ENCODE measurements at places on chromosomes 2 and 18.

GRCh38 chr18:22915337-22915736, 17.8 kb upstream of the RBBP8 start:
- no peak for DNase-seq

DNA sequence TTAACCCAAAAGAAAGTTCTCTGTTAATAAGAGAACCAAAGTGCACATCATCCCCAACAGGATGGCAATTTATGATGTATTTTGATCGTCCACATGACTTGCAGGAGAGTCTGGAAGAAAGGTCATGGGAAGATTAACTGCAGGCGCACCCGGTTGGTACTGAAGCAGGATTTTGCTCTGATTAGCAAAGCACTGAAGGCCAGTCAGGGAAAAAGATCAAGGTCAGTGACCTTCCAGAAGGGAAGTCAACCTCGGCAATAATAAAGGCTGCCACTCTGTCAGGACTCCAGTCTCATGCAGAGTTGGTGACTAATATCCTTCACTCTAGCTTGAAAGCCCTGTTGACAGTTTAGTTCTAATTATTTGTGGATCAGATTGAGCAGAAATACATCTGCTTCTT, 432.7 kb upstream of the RAB12 start:
- DNase-seq: no peak

GRCh38 chr2:32688541-32688940, 60.7 kb downstream of the TTC27 start:
- DNase-seq: peak; percentile 18

GRCh38 chr2:177964892-177965291, 107.7 kb downstream of the PDE11A start:
- no peak for DNase-seq

- DNase-seq: no peak
Observed at GRCh38 chr2:40279001-40279400, 172.9 kb downstream of the SLC8A1 start.

DNA sequence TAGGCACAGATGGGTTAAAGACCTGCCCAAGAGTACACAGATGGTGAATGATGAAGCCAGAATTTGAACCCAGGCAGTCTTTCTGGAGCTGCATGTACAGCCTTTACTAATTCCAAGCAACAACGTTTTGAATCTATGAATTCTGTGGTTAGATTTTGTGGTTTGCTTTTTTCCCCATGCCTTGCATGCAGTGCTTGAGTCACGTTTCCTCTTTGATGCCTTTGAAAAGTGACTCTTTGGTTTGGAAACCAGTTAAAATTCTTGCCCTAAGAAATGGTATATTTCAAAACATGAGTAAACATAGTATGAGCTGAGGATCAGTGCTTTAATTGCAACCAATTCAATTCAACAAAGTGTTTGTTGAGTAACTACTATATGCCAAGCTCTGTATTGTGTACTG, 48.2 kb upstream of the PPM1B start:
- DNase-seq: no peak

DNA sequence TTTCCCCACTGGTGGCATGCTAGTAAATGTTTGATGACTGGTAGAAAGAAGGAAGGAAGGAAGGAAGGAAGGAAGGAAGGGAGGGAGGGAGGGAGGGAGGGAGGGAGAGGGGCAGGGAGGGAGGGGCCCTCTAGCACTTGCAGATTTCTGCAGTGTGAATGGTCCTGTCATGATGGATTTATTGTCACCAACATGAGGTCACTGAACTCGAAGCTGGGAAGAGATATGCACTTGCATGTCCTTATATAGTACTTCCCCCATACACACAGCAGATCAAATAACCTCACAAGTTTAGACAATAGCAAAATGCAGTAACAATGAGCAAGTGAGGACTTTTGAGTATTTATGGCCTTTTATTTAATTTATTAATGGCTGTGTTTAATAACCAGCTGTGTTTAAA, 44.5 kb upstream of the CXCR4 start:
- no peak for DNase-seq

- DNase-seq: no peak
Observed at GRCh38 chr2:100206731-100207255, 64.4 kb upstream of the AFF3 start.

DNA sequence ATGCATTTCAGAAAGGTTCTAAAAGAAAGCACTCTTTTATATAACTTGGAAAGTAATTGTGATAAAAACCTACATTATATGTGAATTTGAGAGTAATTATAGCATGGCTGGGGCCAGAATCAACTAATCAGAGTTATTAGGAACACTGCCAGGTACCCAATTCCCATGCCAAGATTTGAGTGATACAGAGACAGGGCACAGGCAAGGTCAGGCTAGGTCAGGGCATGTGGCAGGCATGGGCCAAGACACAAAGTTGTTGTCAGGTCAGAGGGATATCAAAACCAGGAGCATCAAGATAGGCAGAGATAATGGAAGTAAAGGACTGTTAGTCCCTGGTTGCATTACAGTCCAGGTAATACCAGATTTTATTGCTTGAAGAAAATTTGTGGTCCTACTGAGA, 87.4 kb downstream of the MYO3B start:
- no peak for DNase-seq

- no peak for DNase-seq
Observed at GRCh38 chr2:46644690-46645385, 165.5 kb downstream of the TMEM247 start.

DNA sequence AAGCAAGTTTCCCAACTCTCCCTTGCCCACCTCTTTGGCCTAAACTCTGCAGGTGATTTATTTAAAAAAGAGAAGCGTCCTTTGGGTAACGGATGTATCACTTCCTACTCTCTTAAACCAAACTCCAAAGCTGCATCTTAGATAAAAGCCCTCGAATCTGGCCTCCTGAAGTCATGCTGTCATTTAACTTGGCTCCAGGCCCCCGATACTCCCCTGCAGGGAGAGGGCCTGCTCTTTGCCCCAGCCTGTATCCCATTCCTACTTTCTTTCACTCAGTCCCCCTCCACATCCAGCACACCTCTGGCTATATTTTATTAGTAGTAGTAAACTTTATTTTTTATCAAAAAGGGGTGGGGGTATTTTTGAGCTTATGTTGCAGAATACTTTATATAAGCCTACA, 19.0 kb downstream of the TEKT4 start:
- DNase-seq: no peak

DNA sequence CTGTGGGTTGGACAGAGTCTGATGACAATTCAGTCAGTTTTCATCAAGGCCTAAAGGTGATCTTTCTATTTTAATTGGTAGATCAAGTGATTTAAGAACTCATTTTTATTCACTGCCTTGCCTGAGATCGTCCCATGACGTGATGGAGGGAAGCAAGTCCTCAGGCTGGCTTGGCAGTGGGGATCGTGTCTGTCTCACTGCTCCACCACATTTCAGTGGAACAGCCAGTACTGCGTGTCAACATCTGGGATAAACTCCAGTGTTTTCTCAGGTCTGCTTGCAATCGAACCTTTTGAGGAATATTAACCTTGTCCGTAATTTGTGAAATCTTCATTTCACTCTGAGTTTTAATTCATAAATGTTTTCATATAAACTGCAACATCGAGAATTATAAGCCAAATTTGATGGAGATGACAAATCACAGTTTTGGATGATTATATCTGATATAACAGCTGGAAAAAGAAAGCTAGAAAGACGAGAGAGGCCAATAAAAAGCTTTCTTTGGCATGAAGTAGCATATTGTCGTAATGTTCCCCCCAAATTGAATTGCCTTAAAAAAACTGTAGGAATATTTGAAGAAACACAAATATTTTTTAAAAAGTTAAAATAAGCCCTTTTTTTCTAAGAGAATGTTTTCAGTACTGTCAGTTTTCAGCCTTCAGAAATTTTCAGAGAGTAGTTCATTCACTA, 414.7 kb upstream of the SPRED2 start:
- no peak for DNase-seq

GRCh38 chr18:63444580-63444979, 22.3 kb upstream of the VPS4B start:
- peak; percentile 24 for DNase-seq

GRCh38 chr2:236601316-236602202, 31.9 kb downstream of the ACKR3 start:
- no peak for DNase-seq

DNA sequence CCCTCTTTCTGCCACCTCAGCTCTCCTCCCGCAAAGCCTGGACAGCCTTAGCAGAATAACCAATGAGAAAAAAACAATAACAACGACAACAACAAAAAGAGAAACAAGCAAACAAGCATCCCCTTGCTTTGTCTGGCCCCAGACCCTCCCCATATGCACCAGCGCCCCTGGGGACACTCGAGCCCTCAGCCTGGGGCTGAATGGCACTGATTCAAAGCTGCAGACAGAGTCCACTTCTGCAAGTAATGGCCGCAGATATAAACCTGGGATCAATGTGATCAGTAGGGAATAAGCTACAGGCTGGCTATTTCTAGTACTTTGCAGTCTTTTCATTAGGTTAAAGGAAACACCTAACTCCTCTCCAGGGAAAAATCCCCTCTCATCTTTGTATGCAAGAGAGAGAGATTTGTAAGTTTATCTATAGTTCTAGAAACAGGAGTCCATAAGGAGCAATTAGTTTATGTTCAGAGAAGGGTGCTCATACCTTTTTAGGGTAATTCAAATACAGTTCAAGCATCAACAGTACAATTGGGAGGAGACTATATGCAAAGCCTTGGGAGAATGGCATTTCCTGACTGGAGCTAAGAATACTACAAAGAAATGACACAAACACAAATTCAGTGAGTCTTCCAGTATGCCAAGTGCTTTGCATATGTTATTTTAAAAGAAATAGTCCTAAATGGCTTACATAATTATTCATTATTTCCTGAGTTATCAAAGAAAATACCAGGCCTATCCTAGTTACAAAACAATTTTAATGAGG, 122.3 kb upstream of the DDX18 start:
- no peak for DNase-seq

DNA sequence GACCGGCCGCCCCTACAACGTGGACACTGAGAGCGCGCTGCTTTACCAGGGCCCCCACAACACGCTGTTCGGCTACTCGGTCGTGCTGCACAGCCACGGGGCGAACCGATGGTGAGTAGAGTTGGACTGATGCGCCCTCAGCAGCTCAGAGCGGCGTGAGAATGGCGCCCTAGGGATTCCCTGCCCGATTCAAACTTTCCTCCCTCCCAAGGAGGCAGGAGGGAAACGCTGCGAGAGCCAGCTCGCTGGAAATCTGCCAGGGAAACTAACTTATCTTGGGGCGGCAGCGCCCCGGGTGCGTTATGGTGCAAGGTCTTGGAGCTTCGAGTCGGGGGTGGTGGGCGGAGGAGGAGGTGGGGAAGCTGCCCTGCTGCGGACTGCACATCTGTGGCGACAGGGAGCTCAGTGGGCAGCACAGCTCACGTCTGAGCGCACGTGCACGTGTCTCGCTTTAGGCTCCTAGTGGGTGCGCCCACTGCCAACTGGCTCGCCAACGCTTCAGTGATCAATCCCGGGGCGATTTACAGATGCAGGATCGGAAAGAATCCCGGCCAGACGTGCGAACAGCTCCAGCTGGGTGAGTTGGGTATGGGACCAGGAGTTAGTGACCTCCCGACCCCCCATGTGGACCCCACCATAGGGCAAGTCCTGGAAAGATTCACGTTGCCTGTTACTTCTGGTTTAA, 697 bp downstream of the ITGA4 start:
- DNase-seq: peak; percentile 47

DNA sequence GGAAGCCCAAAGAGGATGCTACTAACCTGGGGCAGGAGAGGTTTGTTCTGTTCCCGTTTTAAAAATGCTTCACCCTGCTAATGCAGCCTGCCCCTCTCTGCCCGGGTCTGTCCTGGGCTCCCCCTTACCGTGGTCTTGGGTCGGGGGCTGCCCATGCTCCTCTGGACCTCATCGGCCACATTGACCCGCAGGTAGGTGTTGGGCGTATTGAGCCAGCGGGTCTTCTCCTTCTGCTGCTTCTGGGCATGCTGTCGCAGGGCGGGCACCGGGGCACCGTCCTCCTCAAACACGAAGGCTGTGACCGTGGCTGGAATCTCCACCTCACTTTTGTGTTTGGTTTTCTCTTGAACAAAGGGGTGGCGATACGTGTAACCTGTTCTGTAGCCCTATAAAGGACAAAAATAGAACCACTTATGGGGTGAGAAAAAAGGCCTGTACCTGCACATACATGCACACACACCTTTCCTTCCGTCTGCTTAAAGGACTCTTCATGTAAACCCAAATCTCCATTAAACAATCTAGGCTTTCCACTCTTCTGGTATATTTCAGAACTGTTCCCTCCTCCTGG, 89.3 kb downstream of the ADD2 start:
- DNase-seq: no peak

DNA sequence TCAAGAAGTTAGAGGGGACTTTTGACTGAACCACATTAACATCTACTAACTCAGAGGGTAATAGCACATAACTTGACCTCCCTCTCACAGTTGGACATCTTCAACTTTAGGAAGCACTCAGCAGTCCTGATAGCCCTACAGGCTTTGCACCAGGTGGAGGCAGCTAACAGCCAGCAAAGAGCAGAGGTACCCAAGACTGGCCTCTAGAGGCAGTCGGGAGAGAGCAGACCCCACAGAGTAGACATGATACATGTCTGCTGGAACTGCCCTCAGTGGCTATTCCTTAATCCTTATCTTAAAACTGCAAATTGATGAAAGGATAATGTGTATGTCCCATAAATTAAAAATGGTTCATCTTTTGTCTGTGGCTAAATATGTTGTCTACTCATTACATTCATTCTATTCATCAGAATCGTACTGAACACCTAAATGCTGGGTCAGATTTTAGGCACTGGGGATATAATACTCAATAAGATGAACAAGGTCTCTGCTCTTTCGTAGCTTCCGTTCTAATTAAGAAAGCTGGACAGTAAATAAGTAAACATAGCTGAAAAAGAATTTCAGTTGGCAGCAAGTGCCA, 49.8 kb downstream of the CAB39 start:
- peak; percentile 33 for DNase-seq

GRCh38 chr2:67164771-67165522, 232.2 kb upstream of the ETAA1 start:
- no peak for DNase-seq

DNA sequence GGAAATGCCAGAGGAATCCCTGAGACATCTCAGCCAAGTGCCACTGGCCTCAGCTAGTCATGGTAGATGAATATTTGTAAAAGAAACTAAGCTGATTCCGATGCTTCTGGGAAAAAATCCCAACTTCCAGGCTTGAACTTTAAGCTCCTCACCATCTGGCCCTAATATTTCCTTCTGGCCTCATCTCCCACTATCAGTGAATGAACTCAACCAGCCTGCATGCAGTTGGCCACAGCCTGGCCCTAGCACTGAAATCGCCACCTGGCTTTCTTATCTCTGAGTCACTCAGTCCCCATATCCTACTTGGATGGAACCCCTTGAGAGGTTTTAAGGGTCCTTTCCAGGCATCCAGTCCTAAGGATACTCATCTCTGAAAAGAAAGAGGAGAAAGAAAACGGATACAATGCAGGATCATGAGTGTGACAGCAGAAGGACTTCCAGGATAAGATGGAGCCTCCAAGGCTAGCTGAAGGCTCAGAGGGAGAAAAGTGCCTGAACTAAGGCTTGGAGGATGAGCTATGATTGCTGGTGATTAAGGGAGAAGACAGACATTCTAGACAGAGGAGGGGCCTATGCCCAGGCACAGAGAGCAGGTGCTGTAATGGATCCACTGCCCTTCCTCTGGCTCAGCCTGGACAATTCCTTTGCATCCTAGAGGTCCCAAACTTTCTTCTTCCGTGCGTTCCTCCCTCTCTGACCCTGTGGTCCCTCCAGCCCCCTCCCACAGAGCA, 141.5 kb upstream of the MYCN start:
- no peak for DNase-seq

- DNase-seq: no peak
Observed at GRCh38 chr2:234536178-234536965, 39.5 kb upstream of the ARL4C start.
